Activated CD4-positive, alpha-beta memory T cell treated with anti-CD3 and anti-CD28 coated beads for 36 hours (primary cell): ENCODE measurements at places on chromosomes 12 and 14. TPM values are rescaled to one million over a fixed set of nuclear protein-coding genes. Genes with fewer than 3 reads are reported as not detected.

- H3K4me3 ChIP-seq = no peak overlapping the region
- no peak overlapping the region for H3K27ac ChIP-seq
- no peaks in the 10 kb centered on the region for H3K36me3 ChIP-seq
- H3K4me1 ChIP-seq = no peaks in the 10 kb centered on the region
- no peaks in the 10 kb centered on the region for H3K27me3 ChIP-seq
Measured at GRCh38 chr12:93957870-93958269, 190.5 kb upstream of the PLXNC1 start.

- H3K4me3 ChIP-seq = no peak overlapping the region
- no peak overlapping the region for H3K27ac ChIP-seq
- H3K4me1 ChIP-seq = peaks cover 7% of the 10 kb centered on the region
- no peaks in the 10 kb centered on the region for H3K36me3 ChIP-seq
- DNase-seq = no peak
Measured at GRCh38 chr12:107302649-107303341, 209.4 kb upstream of the CRY1 start.

DNA sequence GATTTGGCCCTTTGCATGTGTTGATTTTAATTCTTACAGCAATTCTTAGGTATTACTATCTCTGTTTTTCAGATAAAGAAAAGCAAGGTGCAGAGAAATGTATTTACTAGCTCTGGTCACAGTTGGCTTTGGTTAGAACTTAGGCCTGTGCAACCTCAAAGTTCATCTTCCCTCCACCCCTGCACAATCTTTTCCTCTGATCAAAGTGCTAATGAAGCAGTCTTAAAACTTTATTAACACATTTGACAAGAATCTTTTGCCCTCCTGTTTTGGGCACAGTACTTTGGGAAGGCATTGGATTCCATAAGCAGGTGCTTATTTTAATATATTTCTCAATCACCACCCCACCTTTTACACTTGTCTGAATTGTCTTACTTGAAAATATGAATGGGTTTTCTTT lies 2.7 kb downstream of the IRAK4 start:
- H3K4me3 ChIP-seq = peak overlapping the region; percentile 38
- H3K36me3 ChIP-seq = peaks cover 6% of the 10 kb centered on the region

DNA sequence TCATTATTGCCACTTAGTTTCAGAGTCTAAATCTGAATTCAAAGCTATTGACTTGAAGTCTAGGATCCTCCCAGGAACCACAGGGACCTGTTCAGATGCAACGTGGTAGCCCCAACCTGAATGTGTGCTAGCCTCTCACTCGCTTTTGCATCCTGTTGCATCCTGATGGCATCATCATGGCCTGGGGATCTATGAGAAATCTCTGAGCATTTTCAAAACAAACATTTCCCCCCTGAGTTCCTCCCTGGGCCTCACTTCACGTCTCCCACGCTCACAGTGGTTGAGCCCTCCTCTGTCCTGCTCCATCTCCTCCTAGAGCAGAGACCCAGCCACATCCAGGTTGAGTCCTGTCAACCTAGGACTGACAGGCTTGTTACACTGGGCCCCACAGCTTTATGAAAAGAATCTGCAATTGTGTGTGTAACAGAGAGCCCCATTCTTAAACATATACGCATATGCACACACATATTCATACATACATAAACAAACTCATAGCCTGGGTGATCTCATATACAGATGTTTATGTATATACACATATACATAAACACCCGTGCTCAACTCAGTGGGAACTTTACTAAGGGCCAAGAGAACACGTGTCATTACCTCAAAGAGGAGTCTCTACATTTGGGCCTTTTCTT lies 5.4 kb upstream of the KRT72 start:
- peaks cover 50% of the 10 kb centered on the region for H3K4me1 ChIP-seq
- H3K36me3 ChIP-seq = no peaks in the 10 kb centered on the region
- H3K27ac ChIP-seq = no peak overlapping the region
- no peak overlapping the region for H3K4me3 ChIP-seq
- DNase-seq = no peak

- no peaks in the 10 kb centered on the region for H3K27me3 ChIP-seq
- no peak overlapping the region for H3K4me3 ChIP-seq
- H3K36me3 ChIP-seq = no peaks in the 10 kb centered on the region
- H3K4me1 ChIP-seq = no peaks in the 10 kb centered on the region
Measured at GRCh38 chr14:45786266-45786665, 533.3 kb upstream of the MIS18BP1 start.

- H3K4me1 ChIP-seq = no peaks in the 10 kb centered on the region
- no peak overlapping the region for H3K4me3 ChIP-seq
- DNase-seq = no peak
Measured at GRCh38 chr14:24895243-24895583, 154.7 kb downstream of the STXBP6 start.

The AJUBA gene
- 1.5 TPM for total RNA-seq

The RFX4 gene
- not detected for total RNA-seq

DNA sequence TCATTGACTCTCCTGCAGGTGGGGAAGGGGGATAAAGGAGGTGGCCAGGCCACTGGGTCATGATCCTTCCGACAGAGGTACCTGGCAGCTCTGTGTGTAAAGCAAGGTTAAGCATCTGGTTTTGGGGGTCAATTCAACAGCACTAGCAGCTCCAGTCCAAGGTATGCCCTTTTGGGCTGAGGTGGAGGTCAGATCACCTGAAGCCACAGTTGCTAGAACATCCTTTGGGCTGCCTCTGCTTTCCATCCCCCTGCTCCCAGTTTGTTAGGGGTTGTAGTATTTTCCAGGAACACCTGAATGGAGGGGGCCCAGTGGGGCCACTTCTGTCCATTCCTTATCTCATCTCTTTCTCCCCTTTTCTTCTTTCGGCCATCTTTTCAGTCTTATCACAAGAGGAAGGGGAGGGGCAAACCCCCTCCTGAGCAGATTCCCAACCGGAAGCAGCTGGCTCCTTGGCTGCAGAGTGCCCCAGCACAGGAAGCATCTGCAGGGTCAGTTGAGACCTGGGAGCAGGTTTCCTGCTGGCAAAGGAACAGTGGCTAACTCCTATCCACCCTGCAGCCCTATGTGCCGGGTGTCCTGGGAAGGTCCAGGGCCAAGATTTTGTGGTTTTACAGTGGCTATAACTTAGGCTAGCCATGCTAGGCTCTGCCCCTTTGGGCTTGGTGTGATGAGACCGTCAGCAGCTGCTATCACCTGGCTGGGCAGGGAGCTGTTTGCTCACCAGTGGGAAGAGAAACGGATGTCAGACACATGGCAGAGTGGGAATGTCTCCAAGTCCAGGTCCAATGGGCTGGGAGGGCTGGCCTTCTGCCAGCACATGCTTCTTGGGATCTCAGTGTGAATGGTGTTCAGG lies 40.2 kb downstream of the SH2B3 start:
- no peak overlapping the region for H3K4me3 ChIP-seq
- H3K4me1 ChIP-seq = peaks cover 82% of the 10 kb centered on the region
- H3K27me3 ChIP-seq = no peaks in the 10 kb centered on the region
- no peak for DNase-seq
- peak overlapping the region; percentile 24 for H3K27ac ChIP-seq

- H3K4me3 ChIP-seq = no peak overlapping the region
- H3K27me3 ChIP-seq = peaks cover 11% of the 10 kb centered on the region
Measured at GRCh38 chr12:116636608-116637519, 77.7 kb downstream of the MAP1LC3B2 start.

GRCh38 chr12:49557917-49558215 lies 10.1 kb downstream of the MCRS1 start:
- H3K27me3 ChIP-seq = no peaks in the 10 kb centered on the region
- H3K4me1 ChIP-seq = peaks cover 9% of the 10 kb centered on the region
- H3K36me3 ChIP-seq = peaks cover 23% of the 10 kb centered on the region
- no peak overlapping the region for H3K27ac ChIP-seq
- DNase-seq = no peak

- no peak for DNase-seq
- peaks cover 4% of the 10 kb centered on the region for H3K36me3 ChIP-seq
- no peaks in the 10 kb centered on the region for H3K27me3 ChIP-seq
- H3K4me1 ChIP-seq = no peaks in the 10 kb centered on the region
- H3K4me3 ChIP-seq = no peak overlapping the region
- H3K27ac ChIP-seq = no peak overlapping the region
Measured at GRCh38 chr14:38053666-38054065, 154.0 kb upstream of the SSTR1 start.

- no peaks in the 10 kb centered on the region for H3K36me3 ChIP-seq
- no peak overlapping the region for H3K27ac ChIP-seq
- H3K4me3 ChIP-seq = no peak overlapping the region
- H3K27me3 ChIP-seq = peaks cover 27% of the 10 kb centered on the region
- no peak for DNase-seq
Measured at GRCh38 chr14:54362759-54363437, 33.9 kb upstream of the CDKN3 start.

DNA sequence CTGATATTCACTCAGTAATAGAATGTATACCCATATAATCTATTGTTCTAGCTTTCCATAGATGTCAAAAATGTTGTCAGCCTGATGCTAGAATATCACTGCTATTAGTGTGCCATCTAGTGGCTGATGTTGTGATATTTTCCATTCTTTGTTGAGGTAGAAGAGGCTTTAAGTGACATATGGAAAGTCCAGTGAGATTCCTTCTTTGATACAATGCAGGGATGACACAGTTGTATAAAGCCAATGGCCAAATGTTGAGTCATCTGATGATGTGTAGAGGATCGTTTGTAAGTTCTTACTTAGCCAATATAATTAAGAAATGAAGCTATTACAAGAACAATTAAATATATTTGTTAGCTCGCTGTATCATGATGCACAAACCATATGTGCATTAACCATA lies 58.1 kb upstream of the PCED1B start:
- H3K36me3 ChIP-seq = no peaks in the 10 kb centered on the region
- DNase-seq = no peak
- peaks cover 23% of the 10 kb centered on the region for H3K27me3 ChIP-seq
- no peak overlapping the region for H3K27ac ChIP-seq
- H3K4me1 ChIP-seq = peaks cover 7% of the 10 kb centered on the region
